ENCODE measurements at places on chromosomes 12 and 14.

DNA sequence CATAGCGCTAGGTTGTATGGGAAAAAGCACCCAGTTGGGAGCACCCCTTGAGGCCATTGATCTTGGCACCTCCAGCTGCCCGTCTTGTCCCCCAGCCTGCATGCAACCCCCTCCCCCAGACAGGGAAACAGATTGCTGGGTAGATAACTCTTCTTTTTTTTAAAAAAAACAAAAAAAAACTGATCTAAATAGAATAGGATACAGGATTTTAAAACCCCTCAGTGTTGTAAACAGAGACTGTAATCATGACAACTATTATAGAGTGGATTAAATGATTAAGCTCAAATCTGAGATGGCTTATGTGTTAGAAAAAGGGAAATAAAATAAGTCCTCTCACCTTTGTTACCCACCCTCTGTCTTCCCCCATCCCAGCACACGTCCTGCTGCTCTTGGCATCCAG lies 48.9 kb downstream of the MAX start:
- no peak for DNase-seq

DNA sequence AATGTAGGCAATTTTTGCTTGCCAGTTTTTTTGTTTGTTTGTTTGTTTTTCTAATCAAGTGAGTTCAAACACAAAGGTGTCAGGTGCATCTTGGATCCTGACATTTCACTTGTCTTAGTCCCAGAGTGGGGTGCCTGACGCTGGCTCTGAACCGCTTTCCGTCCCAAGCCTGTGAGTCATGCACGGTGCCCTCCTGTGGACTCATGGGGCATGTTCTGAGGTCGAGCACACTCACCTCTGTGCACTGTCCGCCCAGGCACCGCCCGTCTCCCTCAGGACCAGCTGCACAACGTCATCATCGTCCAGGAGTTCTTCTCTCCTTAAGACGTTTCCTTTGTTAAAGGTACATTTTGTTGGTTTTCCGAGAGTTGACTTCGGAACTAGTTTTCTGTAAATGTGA lies 98.2 kb downstream of the GLT1D1 start:
- DNase-seq = no peak

DNA sequence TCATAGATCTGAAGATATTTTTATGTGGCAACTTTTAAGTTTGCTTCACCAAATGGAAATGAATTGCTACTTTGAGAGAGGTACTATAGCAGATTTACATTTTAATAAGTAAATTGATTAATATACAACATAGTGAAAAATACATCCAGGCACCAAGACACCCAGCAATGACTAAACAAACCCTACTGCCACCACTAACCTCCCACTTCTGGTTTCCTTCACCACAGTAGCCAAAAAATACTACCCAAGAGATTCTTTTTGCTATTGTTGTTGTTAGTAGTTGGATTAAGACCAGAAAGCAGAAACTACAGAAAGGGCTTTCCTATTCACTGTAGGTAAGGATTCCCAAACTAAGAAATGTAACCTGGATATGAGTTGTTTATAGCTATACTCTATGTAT lies 54.1 kb downstream of the COCH start:
- no peak for DNase-seq

GRCh38 chr14:74954947-74955228 lies 509 bp downstream of the PGF start:
- no peak for DNase-seq

DNA sequence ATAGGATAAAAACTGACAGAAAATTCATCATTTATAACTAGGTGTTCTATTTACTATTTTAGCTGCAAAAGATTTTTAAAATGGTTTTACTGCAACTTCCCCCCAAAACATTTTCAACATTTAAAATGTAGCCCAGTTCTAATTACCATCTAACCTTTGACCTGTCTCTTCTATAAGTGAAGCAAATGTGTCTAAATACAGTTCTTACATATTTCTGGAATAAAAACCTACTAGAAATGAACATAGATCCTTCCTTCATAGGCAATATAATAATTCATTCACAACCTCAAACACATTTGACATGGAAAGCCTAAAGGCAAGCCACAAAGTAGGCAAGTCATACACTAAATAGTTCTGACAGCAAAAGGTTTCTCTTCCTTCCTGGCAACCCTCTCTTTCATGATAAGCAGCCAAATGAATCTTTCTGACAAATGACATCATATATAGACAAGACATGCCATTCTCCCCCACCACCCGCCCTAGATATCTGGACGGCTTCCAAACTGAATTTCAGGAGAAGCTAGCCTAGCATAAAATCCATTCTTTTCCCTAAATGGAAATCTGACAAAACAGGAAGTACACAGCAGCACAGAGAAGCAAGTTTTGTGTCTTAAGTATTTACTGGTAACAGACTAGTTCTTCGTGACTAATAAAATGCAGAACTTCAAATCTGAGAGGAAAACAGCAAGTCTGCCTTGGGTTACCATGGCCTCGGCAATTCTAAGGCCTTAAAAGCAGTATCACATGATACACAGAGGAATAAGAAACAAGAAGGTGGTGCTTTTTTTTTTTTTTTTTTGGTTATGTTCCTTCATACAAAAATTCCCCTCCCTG lies 17.2 kb upstream of the ARID4A start:
- no peak for DNase-seq

DNA sequence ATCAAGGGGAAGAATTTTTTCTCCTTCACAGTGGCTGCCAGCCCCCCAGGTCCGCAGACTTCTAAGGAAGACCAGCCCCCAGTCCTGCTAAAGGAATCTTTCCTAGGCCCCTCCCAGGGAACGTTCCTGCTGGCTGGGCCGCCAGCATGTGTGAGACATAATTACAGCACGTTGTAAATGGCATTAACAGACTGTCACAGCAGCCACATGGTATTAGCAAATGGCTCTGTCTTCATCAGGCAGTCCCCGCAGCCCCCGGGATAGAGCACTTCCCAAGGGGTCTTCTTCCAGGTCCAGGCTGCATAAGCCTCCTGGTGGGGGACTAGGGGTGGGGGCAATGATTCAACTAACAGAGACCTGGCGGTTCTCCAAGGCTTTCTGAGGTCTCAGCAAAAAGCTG lies 34.9 kb upstream of the FAM222A start:
- no peak for DNase-seq

Measured in activated naive CD8-positive, alpha-beta T cell treated with anti-CD3 and anti-CD28 coated beads, Interleukin-2, amount 50 U/mL, for 16 hours (primary cell).